Tibial artery (tissue), 4 donors: ENCODE measurements at places on chromosomes 5 and 9.

DNA sequence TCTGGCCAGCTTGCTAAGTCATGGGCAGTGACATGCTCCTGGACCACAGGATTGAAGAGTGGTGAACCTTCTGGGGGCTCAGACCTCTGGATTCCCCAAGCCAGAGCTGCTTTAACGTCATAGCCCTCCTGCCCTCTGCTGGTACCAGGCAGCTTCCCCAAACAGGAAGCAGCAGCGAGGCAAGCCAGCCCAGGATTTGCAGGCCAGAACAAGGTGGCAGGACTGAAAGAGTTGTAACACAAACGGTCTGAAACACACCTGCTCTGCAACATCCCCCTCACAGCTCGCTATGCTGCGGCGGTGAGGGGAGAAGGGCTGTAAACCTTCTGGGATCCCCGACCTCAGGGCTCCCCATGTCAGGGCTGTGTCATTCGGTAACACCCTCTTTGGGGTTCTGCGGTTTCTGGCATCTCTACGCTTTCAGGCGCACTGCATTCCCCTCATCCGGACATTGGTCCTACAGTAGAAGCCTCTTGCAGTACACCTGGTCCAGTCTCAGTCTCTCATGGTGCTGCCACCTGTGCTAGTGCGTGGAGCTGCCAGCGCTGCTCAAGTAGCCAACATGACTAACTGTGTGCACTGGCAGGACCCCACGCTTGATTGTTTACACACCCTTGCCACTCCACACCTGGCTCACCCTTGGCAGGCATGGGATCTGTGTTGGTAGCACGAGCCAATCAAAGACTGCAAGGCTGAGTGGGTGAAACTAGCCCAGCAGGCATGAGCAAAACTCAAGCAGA, 893.3 kb downstream of the PTPRD start:
- no peak for DNase-seq

DNA sequence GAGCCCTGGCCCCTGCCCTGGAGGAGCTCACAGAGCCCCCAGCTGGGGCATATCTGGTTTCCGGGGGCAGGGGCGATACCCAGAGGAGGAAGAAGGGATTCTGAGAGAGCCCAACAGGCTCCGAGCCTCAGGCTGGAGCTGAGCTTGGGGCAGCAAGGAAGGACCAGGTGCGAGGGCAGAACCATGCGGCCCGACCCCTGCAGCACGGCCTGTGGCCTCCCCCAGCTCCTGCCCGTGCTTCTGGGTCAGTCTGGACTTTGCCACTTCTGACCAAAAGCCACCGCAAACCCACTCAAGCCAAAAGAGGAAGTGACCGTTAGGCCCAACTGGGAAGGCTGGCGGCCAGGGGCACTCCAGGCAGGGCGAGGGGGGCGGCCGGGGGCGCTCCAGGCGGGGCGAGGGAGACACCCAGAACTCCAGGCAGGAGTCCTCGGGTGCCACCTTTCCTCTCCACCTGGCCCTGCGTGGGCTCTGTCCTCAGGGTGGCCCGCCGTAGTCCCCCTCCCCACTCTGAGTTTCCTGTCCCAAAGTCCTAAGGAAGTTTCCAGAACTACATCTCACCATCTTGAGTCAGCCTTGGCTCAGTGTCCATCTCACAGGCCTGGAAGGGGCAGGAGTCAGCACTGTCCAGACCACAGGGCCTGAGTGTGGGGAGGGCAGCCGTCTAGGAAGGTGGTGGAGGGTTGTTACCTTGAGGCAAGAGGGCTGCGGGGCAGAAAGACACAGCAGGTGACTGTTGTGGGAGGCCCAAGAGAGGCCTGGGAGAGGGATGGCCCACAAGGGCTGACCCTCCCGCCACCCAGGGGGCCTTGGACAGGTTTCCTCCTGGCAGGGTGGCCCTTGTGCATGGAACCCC, 946 bp upstream of the LTC4S start:
- DNase-seq: no peak

DNA sequence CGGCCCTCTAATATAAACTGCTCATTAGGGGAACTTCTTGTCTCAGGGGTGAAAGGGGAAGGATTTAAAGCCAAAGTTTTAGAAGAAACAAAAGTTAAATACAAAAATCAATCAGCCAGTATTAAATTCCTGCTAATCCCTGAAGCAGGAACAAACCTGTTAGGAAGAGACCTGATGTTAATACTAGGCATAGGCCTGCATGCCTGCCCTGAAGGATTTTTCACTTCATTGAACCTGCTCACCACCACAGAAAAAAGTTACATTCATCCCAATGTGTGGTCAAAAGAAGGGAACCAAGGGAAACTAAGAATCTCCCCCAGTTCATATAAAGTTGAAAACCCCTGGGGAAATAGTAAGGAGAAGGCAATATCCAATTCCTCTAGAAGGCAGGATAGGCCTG, 9.4 kb upstream of the RNF180 start:
- DNase-seq: no peak

GRCh38 chr9:92607773-92608172, 62.2 kb downstream of the IPPK start:
- no peak for DNase-seq

GRCh38 chr9:77961541-77961940, 70.1 kb downstream of the GNAQ start:
- no peak for DNase-seq

DNA sequence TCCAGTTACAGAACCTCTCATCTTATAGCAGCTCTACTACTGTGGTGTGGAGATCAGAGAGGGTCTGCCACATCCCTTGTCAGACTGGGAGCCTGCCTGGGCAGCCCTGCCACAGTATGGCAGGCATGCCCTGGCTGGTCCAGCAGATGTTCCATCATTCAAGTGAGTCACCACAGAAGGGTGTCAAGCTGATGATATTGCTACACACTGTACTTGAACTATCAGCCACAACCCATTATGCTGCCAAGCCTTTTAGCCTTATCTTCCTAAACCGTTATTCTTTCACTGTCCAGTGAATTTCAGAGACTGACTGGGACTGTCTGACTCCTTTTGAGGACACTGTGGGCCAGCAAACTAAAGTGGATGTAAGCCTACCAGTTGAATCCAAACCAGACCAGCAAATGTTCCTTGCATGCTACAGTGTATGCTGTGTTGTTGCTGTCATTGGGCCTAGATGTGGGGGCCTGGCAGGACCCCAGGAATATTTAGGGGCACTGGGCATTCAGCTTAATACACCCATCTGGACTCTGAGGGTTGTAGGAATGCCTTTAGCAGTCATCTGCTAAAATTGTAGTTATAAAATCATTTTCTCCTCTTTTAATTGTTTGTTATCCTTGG, 202.6 kb downstream of the NR3C1 start:
- DNase-seq: no peak
